ENCODE measurements at places on chromosomes 4 and X.

DNA sequence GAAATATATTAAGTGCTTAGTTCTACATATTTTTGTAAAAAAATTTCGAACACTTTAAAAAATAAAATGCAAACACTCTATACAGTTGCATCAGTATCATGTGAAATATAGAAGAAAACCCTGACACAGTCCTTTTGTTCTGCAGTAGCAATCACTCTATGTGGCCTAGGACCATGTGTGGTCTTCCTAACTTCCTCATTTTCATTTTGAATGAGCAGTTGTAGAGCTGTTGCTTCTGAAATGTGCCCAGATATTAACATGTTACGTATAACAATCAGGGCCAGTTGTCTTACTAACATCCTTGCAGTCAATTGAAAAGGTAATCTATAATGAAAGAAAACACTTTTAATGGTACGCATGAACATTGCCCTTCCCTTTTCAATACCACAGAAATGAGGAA is 107.9 kb downstream of the ZNF827 start:
- no peak for DNase-seq

DNA sequence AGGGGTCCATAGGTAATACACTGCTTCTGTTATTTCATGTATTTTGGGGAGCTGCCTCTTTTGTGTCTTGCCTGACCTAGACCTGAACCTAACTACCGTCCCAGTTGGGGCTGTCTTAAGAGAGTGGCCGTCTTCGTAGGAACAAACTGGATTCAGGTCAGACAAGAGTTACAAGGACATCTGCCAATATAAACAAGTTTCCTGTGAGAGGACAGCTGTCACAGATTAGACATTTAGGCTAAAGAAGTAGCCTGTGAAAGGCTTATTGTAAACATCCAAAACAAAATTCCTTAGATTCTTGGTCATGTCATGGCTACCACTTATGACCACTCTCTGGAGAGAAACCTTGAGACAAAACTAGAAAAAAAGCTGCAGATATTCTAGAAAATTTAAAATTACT is 797.6 kb upstream of the AADAT start:
- no peak for DNase-seq

- no peak for DNase-seq
These were observed 8.0 kb downstream of the ZNF827 start for GRCh38 chr4:145930592-145930991.

GRCh38 chr4:23853986-23854660 is 35.7 kb downstream of the PPARGC1A start:
- no peak for DNase-seq

GRCh38 chrX:118534716-118535493 is 39.3 kb downstream of the DOCK11 start:
- DNase-seq = no peak

DNA sequence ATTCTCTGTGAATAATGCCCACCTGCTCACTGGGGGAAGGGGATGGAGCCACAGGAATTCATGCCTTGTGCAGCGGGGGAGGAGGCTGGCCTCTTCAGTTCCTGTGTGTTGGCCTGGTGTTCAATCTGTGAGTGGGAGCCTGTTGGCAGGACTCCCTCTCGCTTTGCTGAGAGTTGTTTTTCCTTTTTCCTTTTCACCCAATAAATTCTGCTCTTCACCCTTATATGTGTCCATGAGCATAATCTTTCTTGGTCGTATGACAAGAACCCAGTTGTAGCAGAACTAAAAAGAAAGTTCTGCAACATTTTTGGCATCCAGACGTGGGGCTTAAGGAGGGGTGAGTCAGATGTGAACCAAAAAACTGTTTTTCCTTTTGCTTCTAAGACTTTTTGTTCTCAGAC is 235.2 kb upstream of the HDX start:
- no peak for DNase-seq

GRCh38 chrX:97145934-97146333 is 262.2 kb downstream of the RPA4 start:
- no peak for DNase-seq

DNA sequence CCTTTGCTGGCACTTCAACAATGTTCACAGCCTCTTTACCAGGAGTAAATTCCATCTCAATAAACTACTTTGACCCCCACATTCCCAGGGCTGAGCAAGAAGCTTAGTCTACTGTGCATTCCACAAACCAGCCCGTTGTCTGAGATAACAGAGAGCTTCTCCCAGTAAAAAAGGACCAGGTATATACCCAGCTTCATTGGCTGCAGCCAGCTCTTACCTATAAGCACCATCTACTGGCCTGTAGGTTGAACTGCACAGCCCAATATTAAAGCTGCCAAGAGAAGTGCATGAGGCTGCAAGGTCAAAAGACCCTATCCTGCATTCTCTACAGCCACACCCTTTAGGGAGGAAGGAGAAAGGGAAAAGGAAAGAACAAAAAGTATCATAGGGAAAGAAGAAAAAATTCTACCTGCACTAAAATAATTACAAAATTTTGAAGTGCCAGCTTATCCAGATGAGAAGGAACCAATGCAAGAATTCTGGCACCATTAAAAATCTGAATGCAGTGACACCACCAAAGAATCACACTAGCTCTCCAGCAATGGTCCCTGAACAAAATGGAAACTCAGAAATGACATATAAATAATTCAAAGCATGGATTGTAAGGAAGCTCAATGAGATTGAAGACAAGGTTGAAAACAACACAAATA is 45.7 kb upstream of the INTU start:
- DNase-seq = no peak

DNA sequence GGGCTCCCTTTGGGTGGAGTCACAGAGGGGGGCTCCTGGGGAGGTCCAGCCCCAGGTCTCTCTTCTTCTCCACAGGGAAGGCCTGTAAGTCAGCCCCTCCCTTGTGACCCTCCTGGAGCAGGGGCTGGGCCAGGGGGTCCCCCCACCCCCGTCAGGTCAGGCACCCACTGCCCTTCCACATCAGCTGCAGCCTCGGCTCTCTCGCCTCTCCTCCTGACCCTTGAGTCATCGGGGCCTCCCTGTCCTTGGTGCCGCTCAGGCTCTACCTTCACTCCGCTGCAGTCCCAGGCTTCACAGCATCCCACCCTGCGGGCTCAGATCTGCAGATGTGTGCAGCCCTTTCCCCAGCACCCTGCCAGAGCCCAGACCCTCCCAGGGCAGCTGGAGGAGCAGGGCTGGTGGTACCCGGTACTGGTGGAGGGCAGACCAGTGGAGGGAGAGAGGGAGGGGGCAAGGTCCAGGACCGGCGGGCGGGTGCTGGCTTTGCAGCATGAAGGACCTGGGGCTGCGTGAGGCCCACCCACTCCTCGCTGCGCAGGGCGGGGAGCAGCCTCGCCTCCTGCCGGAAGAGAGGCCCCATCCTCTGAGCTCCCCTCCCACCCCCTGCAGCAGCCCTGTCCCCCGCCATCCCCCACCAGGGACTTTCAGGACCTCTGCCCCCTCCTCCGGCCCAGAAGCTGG is 117.1 kb downstream of the FAM53A start:
- DNase-seq = no peak

- DNase-seq = no peak
These were observed 25.6 kb upstream of the CORIN start for GRCh38 chr4:47863486-47863885.

DNA sequence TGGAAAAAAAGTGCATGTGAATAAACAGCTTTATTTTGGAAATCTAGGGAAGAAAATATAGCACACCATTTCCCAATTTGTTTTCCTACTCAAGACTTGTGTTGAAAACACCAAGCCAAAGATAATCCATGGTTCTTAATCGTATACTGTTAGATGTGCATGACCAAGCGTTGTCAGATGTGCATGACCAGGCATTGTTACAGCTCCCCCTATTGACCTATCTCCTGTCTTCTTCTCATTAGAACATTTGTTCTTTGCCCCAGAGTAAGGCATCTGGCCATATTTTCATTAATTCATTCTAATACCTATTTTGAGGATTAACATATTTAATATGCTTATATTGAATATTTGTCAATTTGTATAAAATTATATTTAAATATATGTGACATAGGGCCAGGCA is 14.4 kb upstream of the VCX start:
- no peak for DNase-seq

Measured in stimulated activated CD4-positive, alpha-beta T cell treated with anti-CD3 and anti-CD28 coated beads, Interleukin-12 subunit alpha, Interleukin-12 subunit beta, amount 100 ng/mL, for 48 hours (primary cell).